Fibroblast of upper back skin (primary cell): ENCODE measurements at places on chromosomes 3 and 15.

- no peak for DNase-seq
These were observed 20.5 kb upstream of the LMOD3 start for GRCh38 chr3:69142797-69143454.

DNA sequence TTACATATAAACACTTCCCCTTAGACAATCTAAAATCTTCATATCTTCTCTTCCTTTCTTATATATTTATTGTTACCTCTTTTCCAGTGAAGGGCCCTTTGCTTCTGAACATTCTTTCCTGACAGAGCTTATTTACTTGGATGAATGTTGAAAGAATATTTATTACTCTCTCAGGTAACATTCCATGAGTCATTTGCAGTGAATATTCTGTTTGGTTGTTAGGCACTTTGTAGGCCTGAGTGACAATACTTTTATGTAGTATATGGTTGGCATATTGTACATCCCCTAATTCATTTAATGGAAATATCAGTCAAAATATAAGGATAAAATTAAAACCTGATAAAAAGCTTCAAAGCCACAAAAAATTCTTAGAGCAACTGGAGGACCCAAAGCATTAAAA is 260.9 kb upstream of the KCNMB2 start:
- DNase-seq: no peak

DNA sequence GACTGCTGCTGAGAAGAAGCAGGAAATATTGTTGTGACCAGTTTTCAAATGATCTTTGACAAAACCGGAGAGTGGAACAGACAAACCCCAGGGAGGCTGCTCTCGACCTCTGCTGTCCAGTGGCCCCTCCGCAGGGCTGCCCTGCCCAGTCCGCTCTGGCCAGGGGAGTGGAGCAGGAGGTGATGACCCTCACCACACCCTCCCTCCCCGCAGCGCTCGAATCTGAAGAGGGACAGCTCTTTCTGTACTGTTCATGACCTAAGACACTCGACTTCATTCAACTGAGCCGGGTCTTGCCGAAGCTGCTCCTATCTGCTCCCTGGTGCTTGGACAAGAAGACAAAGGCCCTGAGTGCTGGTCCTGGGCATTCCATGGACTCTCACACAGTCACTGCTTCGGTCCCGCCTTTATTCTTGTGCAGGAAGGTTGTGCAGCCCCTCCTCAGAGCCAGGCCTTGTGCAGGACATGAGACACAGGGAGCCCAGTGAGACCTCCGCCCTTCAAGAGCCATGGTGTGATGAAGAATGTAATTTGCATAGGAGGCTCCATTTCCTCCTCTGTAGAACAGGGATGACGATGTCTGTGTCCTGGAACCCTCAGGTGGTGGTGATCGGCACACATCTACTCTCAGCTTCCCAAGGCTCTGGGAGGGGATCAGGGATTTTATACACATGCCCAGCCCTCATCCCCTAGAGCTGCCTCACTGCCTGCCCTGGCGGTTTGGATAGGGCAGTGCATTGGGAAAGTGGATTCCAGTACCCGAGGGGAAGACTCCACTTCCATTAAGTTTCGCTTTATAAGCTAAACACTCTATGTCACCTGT is 97.1 kb upstream of the PRR20G start:
- DNase-seq: no peak

GRCh38 chr15:84731774-84732173 is 15.8 kb upstream of the SEC11A start:
- peak; percentile 76 for DNase-seq

GRCh38 chr3:69763458-69763857 is 24.2 kb downstream of the MITF start:
- DNase-seq: no peak
